ENCODE measurements at places on chromosomes 11 and 22. TPM values are rescaled to one million over a fixed set of nuclear protein-coding genes. Genes with fewer than 3 reads are reported as not detected.
A peak's percentile ranks its signal among the peaks of the same experiment; 100 is the strongest.

GRCh38 chr11:125376117-125376516, 119.9 kb downstream of the FEZ1 start:
- peak; percentile 96 for DNase-seq

GRCh38 chr11:31107649-31108048, 261.9 kb downstream of the DCDC1 start:
- DNase-seq: no peak

Gene PARVG
- total RNA-seq: 3.2 TPM

Gene F2
- not detected for total RNA-seq

GRCh38 chr11:2217211-2218030, 45.8 kb upstream of the TH start:
- DNase-seq: no peak

GRCh38 chr11:110134110-110134509, 40.9 kb downstream of the ZC3H12C start:
- DNase-seq: peak; percentile 48

DNA sequence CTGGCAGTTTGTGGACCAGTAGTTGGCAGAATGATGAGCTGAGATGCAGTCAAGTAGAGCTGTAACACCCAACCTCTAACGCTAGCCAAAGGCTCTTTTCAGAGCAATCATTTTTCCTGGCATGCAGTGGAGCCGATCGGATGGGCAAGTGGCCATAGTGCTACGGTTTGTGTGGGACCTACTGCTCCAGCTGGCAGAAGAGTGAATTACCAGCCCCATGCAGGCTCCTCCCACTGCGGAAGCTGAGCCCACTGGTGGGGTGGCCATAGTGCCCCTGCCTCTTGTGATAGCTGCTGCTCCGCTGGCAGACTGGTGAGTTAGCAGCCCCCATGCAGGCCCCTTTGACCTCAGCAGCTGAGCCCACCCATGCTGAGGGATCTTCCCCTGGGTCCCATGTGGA, 27.0 kb upstream of the SC5D start:
- no peak for DNase-seq

Gene OR10G4
- total RNA-seq: not detected

DNA sequence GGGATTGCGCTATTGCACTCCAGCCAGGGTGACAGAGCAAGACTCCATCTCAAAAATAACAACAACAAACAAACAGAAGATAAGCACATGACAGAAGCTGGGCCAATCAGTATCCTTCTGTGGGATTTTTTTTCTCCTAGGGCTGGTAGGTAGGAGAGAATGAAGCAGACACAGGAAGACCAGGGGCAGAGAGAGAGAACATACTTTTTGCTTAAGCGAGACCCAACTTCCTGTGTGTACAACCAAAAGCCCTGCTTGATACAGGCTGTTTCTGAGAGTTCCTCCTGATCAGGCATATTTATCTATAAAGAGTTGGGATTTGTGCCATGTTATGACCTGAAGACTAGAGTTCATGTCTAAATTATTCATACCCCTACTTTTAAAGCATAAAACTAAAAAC, 12.4 kb upstream of the PLEKHB1 start:
- DNase-seq: no peak

DNA sequence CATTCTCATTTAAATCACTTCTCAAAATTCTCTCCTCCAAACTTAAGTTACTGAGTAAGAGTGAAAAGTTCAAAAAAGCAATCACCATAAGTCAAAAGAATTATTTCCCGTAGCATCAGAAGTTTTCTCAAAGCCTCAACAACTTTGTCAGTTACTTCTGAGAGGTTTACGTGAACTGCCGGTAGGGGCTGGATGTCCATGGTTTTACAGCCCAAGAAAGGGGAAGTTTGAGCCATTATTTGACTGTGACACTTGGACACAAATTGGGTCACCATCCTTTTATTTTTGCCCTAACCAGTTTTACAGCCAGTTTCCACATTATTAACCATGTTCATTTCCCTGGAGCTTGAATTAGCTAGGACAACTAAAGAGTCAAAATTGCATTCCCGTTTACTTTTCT, 7.5 kb downstream of the POU2AF3 start:
- DNase-seq: no peak

Gene LRRC4C
- total RNA-seq: 4.7 TPM

DNA sequence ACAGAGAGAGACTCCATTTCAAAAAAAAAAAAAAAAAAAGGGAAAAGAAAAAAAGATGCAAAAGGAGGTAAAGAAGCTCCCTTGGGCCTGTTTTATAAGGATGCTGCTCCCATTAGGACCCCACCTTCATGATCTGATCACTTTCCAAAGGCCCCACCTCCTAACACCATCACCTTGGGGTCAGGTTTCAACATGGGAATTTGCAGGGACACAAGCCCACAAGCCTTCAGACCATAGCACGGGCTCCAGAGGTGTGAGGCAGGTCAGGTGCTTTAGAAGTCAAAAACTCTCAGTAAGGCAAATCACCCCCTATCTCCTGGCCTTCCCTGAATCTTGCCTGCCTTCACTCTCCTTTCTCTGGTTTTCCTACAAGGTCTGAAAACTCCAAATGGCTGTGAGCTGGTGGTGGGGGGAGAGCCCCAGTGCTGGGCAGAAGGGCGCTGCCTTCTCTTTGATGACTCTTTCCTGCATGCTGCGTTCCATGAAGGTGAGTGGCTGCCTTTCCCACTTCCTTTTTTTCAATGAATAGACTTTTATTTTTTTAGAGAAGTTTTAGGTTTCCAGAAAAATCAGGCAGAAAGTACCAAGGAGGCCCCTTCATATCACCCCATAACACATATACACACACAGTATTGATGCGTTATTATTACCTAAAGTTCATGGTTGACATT, 13.2 kb downstream of the ASPHD2 start:
- DNase-seq: no peak

Gene ZP1
- not detected for total RNA-seq

Gene TMEM86A
- total RNA-seq: 1.0 TPM

Gene CEP126
- 4.2 TPM for total RNA-seq

DNA sequence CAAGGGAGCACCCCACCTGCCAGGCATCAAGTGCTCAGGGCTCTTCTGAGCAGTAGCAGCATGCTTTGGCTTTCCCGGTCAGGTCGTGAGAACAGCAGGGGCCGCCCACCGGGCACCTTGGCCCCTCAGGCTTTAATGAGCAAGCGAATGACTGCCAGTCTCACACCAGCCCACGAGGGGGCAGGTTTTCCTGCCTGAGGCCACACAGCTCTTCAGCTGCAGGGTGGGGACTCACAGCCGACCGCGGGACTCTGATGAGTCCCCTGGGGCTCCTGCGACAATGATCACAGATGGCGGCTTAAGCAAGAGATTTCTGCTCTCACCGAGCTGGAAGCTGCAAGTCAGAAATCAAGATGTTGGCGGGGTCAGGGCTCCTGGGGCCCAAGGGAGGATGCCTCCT, 14.3 kb upstream of the FGF19 start:
- DNase-seq: peak; percentile 63

GRCh38 chr11:95515371-95515770, 274.2 kb downstream of the FAM76B start:
- DNase-seq: no peak

Gene DDB1
- total RNA-seq: 326 TPM

DNA sequence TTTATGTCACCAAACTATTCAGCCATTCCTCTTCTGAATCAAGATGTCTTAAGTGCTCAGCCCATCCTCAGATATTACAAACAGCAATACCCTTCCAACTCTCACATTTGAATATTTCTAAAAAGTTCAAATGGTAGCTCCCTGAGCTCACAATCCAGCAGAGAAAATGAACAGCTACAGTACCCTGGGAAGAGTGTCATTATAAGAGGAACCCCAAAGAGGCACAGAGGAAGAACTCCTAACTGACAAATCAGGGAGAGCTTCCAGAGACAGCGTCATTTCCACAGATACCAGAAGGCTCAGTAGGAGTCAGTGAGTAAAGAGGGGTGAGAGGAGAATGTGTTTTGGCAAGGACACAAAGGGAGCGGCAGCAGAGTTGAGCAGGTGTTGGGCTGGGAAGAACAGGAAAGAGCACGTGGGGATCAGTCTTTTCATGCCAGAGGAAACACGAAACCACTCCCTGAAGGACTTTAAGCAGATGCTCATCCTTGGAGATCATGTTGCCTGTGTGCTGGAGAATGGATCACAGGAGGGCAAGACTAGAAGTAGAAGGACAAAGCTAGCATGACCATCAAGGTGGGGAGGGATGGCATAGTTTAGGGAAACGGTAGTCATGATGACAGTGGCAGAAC, 4.3 kb downstream of the CLTCL1 start:
- peak; percentile 91 for DNase-seq

- DNase-seq: no peak
Measured at GRCh38 chr22:48595511-48595905, 1232.2 kb downstream of the BRD1 start.

- DNase-seq: no peak
Measured at GRCh38 chr22:27142286-27142685, 484.9 kb downstream of the MIAT start.

DNA sequence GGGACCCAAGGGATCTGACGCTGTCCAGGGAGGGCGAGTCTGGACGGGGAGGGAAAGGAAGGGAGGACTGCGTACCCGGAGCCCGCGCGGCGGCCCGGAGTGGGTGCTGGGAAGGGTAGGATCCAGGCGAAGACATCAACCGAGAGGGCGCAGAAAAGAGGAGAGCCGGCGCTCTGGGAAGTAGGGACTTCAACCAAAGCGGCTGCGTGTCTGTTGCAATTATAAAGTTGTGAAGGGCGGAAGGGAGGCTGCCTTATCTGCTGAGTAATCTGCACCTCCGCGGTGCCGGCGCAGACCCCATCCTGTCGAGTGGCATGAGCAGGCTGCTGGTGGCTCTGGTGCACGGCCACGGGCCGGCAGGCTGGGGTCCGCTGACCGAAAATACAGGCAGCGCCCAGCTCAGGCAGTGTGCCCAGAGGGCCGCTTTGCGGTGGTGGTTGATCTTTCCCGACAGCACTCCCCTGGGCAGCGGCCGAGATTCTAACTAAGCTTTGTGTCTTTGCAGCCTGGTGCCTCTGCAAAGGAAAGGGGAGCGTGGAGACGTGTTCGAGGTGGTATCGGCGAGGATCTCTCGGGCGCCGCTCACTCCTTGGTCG, 978 bp downstream of the C11orf87 start:
- DNase-seq: peak; percentile 31

DNA sequence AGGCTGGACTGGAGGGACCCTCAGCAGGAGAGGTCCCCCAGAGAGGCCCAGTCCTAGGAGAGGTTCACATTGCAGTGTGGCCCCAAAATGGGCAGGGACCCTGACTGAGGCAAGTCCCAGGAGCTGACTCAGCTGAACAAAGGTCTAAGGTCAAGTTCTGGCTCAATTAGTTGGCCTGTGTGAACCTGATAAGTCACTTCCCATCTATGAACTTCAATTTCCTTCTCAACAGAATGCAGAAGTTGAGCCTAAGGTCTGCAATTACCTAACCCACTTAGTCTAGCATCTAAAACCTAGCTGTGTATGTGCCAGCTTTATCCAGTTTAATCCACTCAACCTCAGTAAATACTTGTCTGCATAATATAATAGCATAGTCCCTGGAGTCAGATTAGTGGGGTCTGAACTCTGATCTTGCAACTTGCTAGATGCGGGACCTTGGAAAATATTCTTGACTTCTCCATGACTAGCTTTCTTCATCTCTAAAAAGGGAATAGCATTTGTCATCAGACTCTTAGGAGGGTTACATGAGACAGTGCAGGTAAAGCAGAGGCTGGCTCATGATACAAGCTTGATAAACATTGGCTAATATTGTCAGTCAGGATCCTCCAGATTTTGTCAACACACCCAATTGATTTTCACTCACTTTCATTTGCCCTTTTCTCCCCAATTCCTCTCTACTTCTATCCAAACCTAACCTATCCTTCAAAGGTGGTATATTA, 465.5 kb downstream of the INSC start:
- no peak for DNase-seq

Gene FOLR2
- total RNA-seq: 5.6 TPM

Gene IL18
- total RNA-seq: 5.2 TPM

Gene GDPD4
- total RNA-seq: not detected

GRCh38 chr22:45966895-45967365, 10.0 kb downstream of the WNT7B start:
- no peak for DNase-seq

DNA sequence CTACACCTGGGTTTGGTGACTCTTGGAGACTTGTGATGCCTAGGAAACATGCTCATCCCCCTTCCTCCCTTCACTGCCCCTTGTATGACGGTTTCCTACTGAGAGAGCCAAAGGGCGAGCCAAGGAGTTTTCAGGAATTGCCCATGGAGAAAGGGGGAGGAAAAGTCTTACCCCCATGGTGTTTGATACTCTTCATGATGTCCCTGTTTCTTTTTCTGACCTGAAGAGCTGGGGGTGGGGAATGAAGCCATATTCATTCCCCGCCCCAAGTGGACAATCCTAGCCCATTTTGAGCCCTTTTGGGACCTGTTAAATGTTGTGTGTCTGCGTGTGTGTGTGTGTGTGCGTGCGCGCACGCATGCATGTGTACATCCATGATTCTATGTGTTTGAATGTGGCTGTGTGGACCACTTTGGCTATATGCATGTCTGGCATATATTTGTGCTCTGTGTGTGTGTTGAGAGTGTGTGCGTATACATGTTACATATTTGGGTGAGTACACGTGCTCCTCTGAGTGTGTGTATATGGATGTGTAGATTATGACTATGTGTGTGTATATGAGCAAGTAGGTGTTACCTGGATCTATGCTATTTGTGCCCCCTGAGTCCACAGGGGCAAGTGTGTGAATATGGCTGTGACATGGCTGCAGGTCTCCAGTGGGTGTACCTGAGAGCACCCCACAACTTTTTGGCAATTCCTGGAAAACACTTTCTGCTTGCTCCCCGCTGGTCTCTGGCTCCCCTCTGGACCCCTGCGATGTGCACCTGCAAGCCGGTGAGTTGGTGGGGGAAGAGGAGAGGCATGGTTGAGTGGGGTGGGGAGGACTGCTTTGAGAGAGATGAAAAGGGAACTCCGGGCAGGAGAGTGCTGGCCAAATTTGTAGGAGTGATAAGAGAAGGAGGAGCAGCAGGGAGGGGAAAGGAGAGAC, 24.6 kb downstream of the OTOG start:
- no peak for DNase-seq

Gene KLHDC7B
- total RNA-seq: 0.10 TPM

- DNase-seq: no peak
Measured at GRCh38 chr11:106101819-106102218, 24.4 kb downstream of the AASDHPPT start.

- no peak for DNase-seq
Measured at GRCh38 chr22:41818596-41818995, 14.3 kb upstream of the SREBF2 start.

Gene MRGPRX3
- 0.51 TPM for total RNA-seq

DNA sequence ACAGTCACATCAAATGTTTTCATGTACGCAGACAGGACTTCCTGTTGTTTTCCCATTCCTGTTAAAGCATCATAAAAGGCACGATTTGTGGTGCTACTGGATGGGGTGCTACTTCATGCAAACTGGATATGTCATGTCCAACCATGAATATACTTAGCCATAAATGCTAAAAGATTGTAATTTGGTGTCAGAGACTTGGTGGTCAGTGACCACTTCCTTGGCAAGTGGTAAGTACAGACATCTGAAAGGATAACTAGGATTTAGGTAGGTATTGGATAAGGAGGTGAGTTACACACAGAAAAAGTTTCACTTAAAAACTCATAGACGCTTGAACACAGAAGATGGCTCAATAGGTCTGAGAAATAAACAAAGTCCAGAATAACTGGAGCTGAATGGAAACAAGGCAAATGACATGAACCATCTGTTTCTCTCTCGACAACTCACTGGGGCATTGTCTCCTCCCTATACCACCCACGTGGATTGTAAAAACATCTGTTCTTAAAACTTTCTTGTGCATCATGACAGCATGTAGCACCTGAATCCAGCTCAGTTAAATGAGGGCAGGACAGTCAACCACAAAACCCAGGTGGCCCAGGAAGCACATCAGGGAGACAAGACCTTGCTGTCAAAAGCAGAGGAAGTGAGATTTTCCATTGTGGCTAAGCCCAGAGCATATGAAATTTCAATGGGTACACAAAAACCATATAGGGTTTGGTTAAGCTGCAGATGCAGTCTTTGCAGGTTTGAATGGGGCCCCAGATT, 22.1 kb upstream of the IGLL5 start:
- DNase-seq: peak; percentile 67

All from tongue (tissue), 3 donors.